ENCODE measurements at places on chromosomes 1 and 21.

- no peak for DNase-seq
Observed at GRCh38 chr21:44869781-44870747, 3.4 kb downstream of the PTTG1IP start.

GRCh38 chr1:230140221-230141020 lies 73.4 kb downstream of the GALNT2 start:
- no peak for DNase-seq

DNA sequence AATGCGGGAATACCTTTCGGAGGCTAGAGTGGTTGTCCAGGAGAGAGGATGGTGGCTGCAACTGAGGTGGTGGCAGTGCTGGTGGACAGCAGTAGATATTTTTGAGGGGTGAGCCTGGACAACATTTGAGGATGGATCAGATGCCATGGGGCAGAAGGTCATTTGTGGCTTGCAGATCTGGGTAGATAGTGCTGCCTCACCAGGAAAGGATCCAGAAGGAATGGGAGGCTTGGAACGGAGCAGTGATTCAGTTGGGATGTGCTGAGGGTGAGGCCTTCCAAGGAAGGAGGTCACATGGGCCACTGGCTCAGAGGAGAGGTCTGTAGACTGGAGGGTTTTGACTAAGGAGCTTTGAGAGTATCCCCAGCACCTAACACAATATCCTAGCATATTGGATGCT lies 110.8 kb upstream of the KAZN start:
- no peak for DNase-seq

DNA sequence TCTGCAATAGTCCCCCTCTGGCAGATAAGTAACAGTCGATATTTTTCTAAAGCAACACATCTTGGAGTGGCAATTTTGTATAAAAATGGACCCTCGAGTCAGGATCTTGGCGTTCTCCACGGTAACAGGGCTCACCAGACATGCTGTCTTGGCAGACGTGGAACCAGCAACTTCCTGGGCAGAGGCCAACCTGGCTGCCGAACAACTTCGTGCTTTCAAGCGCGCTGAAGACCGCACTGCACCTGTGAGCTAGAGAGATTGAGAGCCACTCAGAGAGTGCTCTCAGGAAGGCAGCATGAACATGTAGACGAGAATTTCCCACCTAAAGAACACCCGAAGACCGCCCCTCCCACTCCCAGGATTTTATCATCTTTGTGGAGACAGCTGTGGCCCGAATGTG lies 7.3 kb downstream of the C1orf174 start:
- DNase-seq = no peak

DNA sequence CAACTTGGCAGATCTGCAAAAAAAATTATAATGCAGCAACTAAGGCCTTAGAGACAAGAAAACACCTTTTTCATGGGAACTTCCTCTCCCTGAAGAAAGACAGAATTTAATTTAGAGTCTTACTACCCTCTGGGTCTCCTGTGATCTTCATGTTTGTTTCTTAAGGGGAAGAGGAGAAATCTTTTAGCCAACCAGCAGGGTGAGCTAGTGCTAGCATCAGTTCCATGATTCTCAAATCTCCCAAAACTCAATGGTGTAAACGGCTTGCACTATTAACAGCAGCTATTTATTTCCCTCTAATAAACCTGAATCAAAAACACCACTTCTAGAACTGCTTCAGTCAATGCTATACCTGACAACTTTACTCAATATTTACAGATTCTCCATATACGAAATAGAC lies 3.8 kb downstream of the ZNF644 start:
- no peak for DNase-seq

DNA sequence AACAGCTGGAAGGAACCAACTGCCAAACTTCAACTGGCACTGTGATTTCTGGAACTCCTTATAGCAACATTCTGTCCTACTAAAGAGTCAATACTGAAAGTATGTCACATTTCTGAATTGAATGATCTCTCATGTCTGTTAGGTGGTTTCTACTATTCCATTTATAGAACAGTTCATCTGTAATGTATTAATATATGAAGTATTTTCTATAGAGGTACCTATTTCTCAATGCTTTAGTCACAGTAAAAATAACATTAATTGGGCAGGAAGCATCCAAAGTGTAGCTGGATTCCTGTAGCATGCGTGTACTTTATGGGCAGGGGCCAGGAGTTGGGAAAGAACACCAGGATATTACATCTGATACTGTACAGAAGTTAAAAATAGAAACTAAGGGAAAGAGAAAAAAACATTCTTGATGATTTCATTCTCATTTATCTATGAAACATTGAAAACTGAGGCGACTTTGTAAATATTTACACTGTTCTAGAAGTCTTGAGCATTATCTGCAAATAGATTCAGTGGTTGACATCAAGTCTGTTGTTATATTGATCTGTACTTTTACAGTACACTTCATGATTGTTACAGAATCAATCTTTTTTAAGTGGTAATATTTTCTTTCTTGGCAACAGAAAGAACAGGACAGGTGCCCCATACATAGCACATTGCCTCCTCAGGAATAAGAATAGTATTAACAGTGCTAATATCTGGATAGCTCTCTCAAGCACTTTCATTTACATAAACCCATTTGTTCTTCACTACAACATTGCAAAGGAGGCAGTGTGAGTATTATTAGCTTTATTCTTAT lies 6.2 kb upstream of the ZNF281 start:
- no peak for DNase-seq

GRCh38 chr1:91151702-91152101 lies 129.9 kb upstream of the ZNF644 start:
- no peak for DNase-seq

- DNase-seq = no peak
Observed at GRCh38 chr21:45278156-45278911, 9.4 kb downstream of the POFUT2 start.

- no peak for DNase-seq
Observed at GRCh38 chr1:8525216-8525557, 207.3 kb downstream of the SLC45A1 start.

DNA sequence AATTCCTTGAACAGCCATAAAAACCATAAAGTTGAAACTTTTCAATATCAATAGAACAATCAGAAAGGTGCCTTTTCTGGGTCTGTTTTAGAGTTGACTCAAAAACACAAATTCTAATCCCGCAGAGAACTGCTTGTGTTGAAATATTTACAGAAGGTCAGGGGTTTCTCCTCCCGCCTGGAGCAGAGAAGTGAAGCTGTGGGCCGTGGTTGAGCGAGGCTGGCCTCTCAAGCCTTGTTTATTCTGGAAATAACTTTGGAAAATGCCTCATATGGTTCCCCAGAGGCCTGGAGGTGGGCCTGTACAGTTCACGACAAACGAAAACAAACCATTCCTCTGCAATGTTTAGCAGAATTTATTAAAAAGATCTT lies 90.8 kb upstream of the ERRFI1 start:
- DNase-seq = no peak

GRCh38 chr1:154759793-154760192 lies 110.3 kb downstream of the KCNN3 start:
- DNase-seq = no peak

GRCh38 chr1:2783069-2783434 lies 18.4 kb downstream of the TTC34 start:
- DNase-seq = no peak

DNA sequence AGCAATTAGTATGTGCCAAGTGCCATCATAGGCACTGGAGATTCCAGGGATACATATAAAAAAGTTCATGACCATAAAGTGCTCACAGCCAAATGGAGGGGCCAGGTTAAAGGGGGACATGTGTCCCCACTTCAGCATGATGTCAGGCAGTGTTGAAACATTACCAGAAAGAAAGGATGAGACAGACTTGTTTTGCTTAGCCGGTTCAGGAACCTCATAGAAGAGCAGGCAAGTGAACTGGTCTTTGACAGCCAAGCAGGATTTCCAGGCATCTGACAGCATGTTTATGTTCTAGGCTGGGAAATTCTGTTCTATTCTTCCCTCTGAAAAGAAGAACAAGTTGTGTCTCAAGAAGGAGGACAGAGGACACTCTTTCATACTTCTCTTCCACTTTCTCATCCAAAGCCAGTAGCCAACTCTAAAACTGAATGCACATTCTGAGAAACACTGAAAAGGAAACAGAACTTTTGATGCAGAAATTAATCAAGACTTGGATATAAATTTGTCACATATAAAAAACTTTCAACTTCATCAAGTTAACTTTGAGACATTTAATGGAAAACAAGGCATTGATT lies 39.7 kb downstream of the GLUL start:
- DNase-seq = no peak

- no peak for DNase-seq
Observed at GRCh38 chr1:160638926-160639325, 7.9 kb downstream of the SLAMF1 start.

- DNase-seq = no peak
Observed at GRCh38 chr1:187409341-187409740, 580.6 kb downstream of the PLA2G4A start.

- no peak for DNase-seq
Observed at GRCh38 chr1:32349211-32349708, 13.0 kb downstream of the FAM229A start.

- no peak for DNase-seq
Observed at GRCh38 chr1:12309783-12310742, 80.2 kb downstream of the VPS13D start.

DNA sequence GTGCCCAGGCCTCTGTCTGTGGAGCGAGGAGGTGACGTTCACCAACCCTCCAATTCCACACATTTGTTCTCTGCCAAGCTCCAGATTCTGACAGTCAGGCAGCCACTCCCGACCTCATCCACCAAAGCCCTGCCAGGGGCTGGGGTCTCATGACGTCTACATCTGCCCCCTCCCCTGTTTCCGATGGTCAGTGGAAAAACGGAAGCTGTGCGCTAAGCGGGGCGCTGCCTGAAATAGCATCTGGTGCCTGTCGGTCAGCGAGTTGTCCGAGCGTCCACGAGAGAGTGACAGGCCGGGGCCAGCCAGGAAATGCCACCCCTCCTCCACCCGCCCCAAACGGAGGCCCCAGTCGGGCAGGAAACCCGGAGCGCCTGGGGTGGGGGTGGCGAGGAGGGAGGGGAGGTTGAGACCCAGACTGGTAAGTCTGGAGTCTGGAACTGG lies 3.2 kb upstream of the TAL1 start:
- DNase-seq = no peak

- DNase-seq = no peak
Observed at GRCh38 chr1:115133440-115133839, 44.1 kb upstream of the TSPAN2 start.

DNA sequence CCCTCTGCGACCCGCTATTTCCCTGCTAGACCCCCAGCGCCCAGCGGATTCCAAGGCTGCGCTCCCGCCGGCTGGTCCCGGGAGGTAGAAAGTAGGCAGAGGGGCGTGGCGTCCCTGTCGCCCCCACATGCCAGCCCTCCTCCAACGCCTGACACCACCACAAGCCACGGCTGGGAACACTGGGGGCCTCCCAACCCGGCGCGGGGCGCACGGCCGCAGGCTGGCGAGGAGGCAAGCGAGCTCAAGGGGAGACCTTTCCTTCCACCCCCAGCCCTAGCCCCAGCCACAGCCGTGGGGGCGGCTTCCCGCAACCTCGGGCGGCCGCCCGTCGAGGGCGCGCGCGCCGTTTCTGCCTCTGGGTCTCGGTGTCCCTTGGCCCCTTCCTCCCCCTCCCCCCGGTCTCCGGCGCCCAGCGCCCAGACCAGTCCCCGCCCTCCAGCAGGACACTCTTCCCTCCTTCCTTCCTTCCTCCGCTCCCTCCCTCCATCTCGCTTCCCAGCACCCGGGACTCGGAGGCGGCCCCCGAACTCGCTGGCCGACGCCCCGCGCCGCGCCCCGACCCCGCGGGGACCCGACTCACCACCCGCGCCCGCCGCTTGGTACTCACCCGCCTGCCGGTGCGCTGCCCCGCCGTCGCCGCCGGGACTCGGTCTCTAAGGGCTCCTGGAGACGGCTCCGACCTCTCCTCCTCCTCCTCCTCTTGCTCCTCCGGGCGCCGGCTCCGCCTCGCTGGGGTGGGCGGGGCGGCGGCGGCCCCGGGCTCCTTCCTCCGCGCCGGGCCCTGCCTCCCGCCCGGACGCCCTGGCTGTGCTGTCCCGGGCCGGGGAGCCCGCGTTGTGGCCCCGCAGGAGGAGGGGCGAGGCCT lies at the start of gene GNG12:
GNG12 (minus strand) TSS at position 731 of the 865 bp plus-strand sequence. CDS start 125,781 bp downstream, outside the sequence.
- DNase-seq = no peak

DNA sequence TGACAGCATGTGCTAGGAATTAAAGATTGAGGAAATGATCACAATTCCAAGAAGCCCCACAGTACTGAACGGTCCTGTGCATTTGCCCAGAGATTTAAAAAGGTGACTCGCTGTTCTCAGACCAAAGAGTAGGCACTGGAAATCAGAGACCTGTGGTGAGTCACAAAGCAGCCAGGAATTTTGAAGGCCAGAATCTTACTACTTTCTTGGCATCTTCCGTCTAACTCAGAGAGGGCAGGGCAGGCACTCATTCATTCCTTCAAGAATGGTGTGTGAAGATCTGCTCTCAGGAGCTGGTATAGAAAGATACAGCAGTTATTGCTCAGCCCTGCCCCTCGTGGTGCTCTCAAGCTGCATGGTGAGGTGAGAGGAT lies 57.9 kb downstream of the BRINP2 start:
- DNase-seq = no peak

DNA sequence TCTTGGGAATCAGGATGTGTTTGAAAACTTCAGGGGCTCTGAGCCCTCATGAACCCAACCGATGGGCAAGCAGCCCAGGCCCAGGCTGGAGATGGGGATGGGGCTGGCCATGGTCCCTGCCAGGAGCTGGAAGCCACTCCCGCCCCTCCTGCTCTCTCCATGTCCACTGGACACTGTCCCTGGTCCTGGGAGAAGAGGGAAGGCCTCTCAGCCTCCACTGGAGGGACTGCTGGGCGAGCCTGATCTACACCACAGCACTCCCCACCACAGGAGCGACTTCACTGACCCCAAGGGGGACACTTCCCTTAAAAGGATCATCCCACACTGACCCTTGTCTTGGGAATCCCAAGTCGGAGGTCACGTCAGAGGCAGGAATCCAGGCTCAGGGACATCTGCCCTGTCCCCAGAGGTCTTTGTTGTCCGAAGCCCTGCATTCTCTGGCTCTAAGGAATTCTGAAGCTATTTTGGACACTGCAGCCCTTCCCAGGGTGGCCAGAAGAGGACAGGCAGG lies 16.9 kb upstream of the COL18A1 start:
- DNase-seq = no peak

DNA sequence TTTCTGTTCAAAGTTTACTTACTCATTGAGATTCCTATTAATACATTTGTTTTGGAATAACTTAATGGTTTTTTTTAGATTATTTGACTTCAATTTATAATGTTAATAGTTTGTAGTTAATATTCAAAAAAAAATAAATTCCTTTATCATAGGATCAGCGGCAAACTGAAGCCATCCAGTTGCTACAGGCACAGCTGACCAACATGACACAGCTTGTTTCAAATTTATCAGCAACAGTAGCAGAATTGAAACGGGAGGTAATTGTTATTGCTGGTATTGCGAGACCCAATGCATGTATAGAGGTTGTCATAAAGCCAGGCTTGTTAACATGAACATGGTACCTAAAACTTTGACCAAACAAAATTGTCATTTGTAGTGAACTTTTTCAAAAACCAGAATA lies 59.0 kb upstream of the FASLG start:
- no peak for DNase-seq

GRCh38 chr21:34336245-34336644 lies 27.6 kb upstream of the KCNE2 start:
- no peak for DNase-seq

DNA sequence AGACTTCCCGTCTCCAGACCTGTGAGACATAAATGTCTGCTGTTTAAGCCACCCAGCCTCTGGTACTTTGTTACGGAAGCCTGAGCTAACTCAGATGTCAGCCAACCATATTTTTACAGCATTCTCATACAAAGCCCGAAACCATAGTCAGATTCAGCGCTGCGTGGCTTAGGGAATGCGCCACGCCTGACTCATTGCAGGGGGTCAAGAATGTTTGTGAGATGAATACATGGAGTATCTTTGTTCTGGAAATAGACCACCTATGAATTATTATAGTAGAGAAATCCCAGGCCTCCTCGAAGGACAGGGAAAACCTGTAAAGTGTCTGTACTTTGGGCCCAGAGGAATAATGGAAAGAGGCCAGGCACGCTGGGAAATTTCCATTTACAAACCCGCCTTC lies 434.8 kb downstream of the CAMTA1 start:
- DNase-seq = no peak
